ENCODE measurements at places on chromosomes 1 and 21.

GRCh38 chr1:152036267-152037216 lies at the start of gene S100A11:
TSS of gene S100A11 (minus strand) at chr1:152037004. CDS start at chr1:152036915, 89 bp downstream.
- peak; percentile 2 for DNase-seq

DNA sequence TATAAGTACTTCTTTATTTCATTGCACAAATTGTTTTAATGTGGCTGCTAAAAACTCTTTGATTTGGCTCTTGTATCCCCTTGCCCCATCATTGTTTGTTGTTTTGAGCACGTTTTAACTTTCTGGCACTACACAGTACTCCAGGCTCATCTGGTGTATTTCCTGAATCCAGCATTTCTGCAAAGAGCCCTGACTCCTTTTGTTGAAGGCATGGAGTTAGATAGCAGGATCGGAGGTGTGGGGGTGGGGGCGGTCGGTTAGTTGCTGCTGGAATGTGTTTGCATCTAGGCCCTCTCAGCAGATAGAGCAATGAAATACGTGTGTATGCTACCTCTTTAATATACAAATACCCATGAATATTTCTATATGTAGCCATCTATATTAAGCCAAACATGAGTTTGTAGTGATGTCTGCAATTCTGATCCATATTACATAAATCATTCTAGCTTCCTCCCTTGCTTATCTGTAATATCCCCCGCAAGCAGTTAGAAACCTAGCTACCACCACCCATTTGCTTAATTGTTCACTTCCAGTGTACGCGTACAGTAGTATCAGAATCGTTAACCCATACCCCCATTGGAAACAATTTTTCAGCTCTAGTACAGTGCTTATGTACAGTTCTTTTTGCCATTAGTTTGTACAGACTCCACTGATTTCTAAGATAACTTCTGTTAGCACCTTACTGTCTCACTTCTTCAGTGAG lies 106.0 kb downstream of the NOS1AP start:
- no peak for DNase-seq

DNA sequence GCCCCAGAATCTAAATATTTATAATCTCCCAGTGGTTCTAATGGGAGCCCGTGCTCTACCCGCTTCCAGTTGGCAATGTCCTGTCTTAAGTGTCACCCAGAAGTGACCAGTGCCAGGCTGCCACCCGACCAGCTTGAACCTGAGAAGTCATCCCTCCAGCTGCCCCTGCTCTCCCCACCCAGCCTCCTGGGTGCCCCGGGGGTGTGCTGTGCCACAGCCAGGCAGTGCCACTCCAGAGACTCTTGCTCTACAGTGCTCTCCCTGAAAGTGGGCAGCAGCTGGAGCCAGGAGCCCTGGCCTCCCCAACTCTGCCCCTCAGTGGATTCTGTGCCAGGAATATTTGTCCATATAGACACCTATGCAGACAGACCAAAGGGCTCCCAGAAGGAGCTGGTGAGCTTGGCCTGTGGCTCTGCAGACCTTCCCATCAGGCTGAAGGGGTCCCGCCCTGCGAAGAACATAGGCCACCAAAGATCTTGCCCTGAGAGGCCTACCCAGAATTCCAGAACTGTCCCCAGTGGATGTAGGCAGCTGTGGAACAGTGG lies 9.0 kb upstream of the EPS8L3 start:
- no peak for DNase-seq

DNA sequence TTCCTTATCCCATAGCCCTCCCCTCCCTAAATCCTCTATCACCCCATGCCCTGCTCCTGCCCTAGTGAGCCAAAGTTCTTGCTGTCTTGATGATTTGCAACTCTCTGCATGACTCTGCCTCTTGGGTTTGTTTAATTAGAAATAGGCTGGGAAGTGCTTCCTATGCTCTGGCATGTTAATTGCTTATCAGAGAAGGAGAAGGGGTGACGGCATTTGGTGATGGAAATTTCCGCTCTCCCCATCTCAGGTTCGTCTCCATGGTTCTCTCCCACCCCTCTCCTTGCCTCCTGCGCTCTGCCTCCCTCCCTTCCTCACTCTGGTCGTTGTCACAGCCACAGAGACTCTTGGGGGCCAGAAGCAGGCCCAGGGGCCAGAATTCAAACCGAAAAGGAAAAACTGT lies 68.9 kb downstream of the LRRN2 start:
- DNase-seq: no peak

GRCh38 chr1:244952940-244953339 lies 88.6 kb upstream of the HNRNPU start:
- DNase-seq: no peak

DNA sequence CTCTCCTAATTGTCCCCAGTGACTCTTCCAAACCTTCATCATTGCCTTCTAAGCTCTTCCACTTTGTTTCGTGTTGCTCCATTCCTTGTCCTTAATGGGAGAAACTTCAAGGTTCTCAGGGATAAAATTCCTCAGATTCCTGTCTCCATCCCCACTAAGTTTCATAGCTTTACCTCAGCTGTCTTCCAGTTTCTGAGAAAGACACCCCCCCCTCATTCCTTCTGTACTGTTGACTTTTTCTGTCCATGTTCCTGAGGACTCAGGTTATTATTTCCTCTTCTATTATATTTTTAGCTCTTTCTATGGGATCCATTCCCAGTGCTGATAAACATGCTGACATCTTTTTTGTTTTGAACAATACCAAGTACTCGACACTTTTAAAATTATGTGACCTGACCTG lies 215.3 kb upstream of the PTGFR start:
- no peak for DNase-seq

- no peak for DNase-seq
Measured at GRCh38 chr1:54028306-54029251, 10.6 kb upstream of the LDLRAD1 start.

DNA sequence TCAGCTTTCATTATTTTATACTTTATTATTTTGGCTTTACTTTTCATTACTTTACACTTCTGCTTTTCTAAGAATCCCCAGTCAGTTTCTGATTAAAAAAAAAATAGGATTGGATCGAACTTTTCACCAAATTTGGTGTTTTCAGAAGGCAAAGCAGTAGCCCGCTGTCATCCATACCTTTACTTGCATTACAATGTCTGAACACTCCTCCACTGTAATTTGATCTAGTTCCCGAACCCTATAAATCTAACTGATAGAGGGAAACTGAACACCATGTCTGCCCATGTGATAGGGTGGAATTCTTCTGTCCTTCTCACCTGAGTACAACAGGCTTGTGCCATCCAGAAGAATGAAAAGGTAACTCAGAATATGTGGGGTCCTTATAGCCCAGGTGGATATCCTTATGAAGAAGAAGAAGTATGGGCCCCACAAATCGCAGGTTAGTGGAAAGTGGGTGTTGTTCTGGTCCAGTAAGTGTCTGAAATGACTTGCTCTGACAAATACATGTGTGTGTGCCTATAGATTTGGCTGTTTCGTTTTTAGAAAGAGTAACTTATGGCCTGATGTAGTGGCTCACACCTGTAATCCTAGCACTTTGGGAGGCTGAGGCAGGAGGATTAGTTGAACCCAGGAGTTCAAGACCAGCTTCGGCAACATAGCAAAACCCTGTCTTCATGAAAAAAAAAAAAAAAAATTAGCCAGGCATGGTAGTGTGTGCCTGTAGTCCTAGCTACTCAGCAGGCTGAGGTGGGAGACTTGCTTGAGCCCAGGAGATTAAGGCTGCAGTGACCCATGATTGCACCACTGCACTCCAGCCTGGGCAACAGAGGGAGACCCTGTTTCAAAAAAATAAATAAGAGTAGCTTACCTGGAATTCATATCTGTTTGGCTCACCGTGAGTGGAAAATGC lies 26.6 kb upstream of the CDC14A start:
- no peak for DNase-seq

DNA sequence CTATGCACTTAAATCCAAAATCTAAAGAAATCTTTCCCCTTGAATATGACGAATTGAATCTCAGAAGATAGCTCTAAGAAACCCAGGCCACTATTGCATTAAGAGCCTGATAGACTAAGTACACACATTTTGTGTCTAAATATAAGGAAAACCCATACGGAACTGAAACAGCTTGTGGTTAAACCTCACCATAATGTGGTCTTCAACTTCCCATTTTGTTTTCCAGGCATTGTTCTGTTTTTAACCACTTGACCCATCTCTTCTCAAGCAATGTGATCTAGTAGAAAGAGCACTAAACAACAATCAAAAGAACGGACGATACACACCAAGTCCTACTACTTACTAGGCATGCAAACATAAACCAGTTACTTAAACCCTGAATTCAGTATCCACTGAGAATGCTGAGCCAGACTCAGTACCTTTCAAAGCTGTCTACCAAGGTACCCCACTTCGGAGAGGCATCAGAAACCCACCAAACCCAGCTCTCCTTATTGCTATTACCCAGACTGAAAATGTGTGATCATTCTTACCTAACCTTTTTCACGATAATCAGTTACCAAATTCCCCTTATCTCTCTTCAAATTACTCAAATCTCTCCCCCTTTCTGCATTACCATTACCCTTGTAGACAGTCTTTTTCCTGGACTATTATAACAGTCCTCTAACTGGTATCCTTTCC lies 12.8 kb downstream of the OTUD7B start:
- no peak for DNase-seq

DNA sequence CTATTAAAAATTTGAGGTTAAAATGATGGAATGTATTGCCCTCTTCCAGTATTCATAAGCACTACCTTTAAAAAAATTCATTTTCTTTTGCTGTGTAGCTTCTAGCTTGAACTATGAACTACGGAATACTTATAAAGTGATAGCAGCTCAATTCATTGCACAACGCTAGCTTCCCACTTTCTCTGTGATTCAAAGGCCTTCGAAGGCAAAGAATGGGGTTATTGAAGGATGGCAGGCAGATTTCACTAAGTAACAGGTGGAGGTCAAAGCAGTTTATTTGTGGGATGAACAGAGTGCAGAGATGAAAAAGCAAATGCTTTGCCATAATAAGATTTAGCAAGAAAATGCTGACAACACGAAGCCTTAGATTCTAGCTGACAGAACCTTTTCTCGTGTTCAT lies 290.6 kb downstream of the NFIA start:
- no peak for DNase-seq

DNA sequence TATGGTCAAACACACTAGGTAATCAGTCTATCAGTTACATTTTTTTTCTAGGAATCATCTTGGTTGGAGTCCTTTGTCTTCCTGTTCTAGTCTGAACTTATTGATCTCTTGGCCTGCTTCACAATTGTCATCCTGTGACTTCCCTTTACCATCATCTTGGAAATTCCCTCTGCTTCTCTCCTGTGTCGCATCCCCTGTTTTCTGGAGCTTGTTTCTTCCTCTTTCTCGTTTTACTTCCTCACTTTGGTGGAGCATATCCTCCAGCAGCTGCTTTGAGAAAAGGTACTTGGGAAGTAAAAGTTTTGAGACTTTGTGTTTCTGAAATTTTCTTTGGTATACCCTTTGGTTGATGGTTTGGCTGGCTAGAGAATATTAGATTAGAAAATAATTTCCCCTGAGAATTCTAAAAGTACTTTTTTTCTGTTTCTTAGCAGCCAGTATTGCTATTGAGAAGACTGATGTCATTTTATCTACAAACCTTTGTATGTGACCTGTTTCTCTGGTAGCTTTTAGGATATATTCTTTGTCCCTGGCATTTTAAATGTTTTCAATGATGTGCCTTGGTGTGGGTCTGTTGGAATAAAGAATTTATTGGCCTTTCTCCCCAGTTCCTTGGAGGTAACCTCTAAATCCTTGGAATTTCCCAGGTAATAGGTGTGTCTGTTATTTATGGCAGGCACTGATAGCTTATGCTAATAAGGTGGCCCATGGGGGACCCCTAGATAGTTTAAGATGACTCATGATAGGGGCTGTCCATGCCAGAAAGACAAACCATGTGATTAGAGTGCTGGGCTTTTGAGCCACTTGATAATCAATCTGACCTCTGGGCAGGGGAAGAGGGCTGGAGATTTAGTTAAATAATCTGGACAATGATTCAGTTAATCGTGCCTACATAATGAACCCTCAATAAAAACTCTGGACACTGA lies 6.1 kb upstream of the MYCL start:
- no peak for DNase-seq

DNA sequence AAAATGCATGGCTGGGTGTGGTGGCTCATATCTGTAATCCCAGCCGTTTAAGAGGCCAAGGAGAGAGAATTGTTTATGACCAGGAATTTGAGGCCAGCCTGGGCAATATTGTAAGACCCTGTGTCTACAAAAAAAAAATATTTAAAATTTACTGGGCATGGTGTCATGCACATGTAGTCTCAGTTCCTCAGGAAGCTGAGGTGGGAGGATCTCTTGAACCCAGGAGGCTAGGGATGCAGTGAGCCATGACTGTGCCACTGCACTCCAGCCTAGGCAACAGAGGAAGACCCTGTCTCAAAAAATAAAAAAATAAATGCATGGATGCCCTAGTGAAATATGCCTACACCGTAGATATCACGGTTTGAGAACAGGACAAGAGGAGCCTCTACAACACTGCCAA lies 1331.2 kb upstream of the B3GALT2 start:
- DNase-seq: no peak

GRCh38 chr21:37208056-37208721 lies 58.9 kb downstream of the VPS26C start:
- DNase-seq: peak; percentile 68

GRCh38 chr1:205670611-205671430 lies 9.5 kb downstream of the SLC45A3 start:
- DNase-seq: no peak

DNA sequence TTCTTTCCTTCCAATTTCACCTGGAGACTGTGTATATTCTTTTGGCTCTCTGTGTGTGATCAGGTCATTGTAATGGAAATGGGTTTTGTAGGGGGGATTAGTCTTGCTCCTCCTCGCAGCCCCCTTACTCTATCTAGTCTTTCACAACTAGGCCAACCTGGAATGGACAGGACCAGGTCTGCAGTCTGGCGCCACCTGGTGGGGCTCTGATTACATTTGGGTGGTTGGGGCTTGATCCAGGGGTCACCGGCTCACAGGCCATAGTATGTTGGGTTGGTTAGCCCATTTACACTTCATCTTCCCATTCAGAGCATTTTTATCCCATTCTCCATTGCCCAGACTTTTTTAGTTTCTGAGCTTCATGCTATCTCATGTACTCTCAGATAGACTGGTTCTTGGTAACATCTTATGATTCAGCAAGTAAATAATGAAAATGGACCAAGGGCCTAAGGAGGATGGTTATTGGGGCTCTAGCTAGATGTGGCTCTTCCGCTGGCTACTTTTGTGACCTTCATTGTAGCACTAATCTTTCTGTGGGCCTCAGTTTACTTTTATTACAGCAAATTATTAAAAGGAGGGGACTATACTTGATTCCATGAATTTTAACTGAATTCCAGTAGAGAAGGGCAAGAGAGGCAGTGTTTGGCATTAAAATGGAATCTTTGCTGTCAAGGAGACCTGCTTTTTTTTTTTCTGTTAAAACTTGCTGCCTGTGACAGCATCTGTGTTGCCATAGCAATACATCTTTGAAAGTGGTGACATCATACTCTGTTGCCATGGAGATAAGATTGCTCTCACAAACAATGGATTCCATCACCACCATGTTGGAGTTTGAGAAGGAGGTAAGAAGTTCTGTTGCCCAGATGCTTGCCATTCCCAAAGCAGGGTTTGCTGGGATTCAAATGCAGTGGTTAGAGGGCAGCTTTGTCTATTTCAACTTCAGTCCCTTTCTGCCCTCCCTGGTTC lies 150.1 kb downstream of the PLXNA2 start:
- no peak for DNase-seq

Data from occipital lobe (tissue), 3 donors.